Muscle of leg (tissue), 16 donors: ENCODE measurements at places on chromosomes 7 and 10. TPM values are rescaled to one million over a fixed set of nuclear protein-coding genes. Genes with fewer than 3 reads are reported as not detected.

The CRTAC1 gene
- total RNA-seq: 0.27 TPM

The TFR2 gene
- total RNA-seq: 0.22 TPM

The CADPS2 gene
- 11.3 TPM for total RNA-seq

The TBRG4 gene
- 41.7 TPM for total RNA-seq

The GNAI1 gene
- total RNA-seq: 37.2 TPM

The RABGEF1 gene
- total RNA-seq: 15.9 TPM

- no peak overlapping the region for H3K27ac ChIP-seq
- no peaks in the 10 kb centered on the region for H3K36me3 ChIP-seq
- no peak for DNase-seq
- H3K4me3 ChIP-seq: no peak overlapping the region
- H3K27me3 ChIP-seq: no peaks in the 10 kb centered on the region
- H3K4me1 ChIP-seq: no peaks in the 10 kb centered on the region
These were observed 39.5 kb downstream of the LHFPL3 start for GRCh38 chr7:104367926-104368325.

- DNase-seq: peak; percentile 85
- H3K27ac ChIP-seq: no peak overlapping the region
- H3K36me3 ChIP-seq: no peaks in the 10 kb centered on the region
- no peak overlapping the region for H3K4me3 ChIP-seq
- no peaks in the 10 kb centered on the region for H3K27me3 ChIP-seq
These were observed 131.0 kb downstream of the CXCL12 start for GRCh38 chr10:44253769-44254462.

GRCh38 chr10:49593998-49594397 is 16.1 kb upstream of the SLC18A3 start:
- H3K4me1 ChIP-seq: no peaks in the 10 kb centered on the region
- no peaks in the 10 kb centered on the region for H3K36me3 ChIP-seq
- H3K4me3 ChIP-seq: no peak overlapping the region
- no peak overlapping the region for H3K27ac ChIP-seq

DNA sequence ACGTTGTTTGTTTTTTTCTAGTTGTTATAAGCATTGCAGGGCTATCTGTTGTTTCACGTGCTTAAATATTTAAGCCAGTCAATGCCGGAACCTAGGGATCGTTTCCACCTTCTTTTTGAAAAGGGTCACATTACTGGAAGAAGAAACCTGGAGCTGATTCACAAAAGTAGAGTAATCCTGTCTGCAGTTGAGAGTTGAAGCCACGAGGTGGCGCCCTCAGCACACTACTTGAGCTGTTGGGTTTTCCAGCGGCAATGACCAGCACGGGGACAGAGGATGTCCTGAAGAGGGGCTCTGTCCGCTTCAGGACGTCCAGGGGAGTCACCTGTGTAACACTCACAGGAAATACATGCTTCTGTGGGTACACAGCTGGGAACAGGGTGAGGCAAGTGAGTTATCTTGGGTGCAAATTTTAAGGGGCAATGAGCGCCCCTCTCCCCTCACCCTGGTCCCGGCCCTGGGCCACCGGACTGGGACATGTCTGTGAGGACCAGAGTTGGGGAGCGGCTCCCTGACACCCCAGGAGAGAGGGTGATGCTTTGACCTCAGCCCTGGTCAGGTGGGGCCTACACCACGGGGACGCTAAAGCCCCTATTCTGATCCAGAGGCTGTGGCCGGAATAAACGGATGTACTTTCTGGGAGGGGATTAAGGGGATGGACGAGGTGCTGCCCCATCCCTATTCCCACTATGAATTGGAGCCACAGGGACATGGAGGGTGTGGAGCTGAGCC is 26.3 kb upstream of the WDFY4 start:
- DNase-seq: peak; percentile 79
- H3K36me3 ChIP-seq: no peaks in the 10 kb centered on the region
- peaks cover 25% of the 10 kb centered on the region for H3K27me3 ChIP-seq
- H3K27ac ChIP-seq: no peak overlapping the region

DNA sequence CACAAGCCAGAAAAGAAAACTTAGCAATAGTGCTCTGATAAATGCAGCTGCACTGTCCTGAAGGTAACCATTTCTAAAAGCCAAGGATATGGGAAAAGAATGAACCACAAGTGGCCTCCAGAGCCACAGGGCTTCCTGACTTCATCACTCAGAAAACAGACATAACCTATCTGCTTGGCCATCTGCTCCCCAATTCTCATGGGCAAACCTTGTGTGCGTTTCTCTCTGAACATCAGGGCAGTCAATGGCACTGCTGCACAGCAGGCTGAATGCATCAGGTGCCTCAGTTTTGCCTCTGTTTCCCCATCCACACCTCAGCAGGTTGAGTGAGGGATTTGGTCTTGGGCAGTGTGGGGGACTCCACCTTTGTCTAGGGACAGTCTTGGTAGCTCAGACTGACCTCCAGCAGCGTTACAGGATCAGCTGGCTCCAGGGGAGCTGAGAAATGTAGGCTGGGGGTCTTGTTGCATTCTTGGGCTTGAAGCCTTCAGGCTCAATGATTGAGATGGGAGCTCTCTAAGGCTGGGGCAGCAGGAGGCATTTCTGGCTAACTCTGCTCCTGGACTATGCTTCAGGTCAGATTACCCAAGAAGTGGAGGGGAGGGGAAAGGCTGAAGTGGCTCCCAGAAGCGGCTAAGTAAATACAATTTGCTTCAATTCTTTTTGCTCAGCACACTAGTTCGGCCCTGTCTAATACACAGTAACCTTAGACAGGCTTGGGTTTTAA is 23.6 kb upstream of the PDLIM1 start:
- DNase-seq: no peak
- no peak overlapping the region for H3K4me3 ChIP-seq
- no peak overlapping the region for H3K27ac ChIP-seq

- no peaks in the 10 kb centered on the region for H3K36me3 ChIP-seq
- no peak overlapping the region for H3K27ac ChIP-seq
- no peaks in the 10 kb centered on the region for H3K27me3 ChIP-seq
These were observed 62.5 kb upstream of the ATRNL1 start for GRCh38 chr10:115030483-115031200.

DNA sequence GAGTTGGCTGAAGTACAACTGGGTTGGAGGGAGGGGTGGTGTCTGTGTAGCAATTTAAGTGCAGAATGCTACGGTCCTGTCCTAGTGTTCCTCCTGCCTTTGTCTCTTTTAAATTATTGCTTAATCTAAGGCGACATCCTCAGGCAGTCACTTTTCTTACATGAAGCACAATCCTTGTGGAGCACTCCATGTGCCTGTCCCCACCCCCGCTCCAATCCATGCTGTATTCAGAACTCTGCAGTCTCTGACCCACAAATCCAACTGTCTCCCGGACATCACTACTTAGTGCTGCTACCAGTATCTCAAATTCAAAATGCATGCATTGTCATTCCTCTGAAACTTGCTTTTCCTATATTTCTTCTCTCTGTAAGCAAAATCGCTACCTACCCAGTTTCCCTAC is 91.4 kb upstream of the FAM133B start:
- DNase-seq: no peak
- no peaks in the 10 kb centered on the region for H3K27me3 ChIP-seq
- peaks cover 9% of the 10 kb centered on the region for H3K36me3 ChIP-seq
- no peak overlapping the region for H3K4me3 ChIP-seq
- H3K4me1 ChIP-seq: peaks cover 7% of the 10 kb centered on the region

DNA sequence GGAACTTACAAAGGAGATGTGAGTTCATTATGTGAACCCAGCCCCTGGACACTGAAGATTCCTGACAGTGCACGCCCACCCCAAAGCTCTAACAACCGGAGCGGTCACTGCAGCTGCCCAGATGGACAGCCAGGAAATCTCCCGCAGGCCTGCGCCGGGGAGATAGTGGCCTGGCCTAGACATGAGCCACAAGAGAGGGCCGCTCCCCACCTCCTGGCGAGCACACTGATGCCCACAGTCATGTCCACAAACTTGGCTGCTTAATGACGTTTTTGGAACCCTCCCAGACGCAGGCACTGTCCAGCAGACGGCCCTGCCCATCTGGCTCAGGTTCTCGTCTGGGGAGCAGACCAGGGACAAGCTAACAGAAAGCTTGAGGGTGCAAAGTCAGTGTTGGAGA is 34.2 kb downstream of the TCERG1L start:
- H3K27me3 ChIP-seq: peaks cover 2% of the 10 kb centered on the region
- no peak for DNase-seq
- no peaks in the 10 kb centered on the region for H3K36me3 ChIP-seq
- H3K27ac ChIP-seq: no peak overlapping the region
- no peak overlapping the region for H3K4me3 ChIP-seq

GRCh38 chr10:93904901-93905300 is 11.1 kb downstream of the SLC35G1 start:
- peaks cover 8% of the 10 kb centered on the region for H3K36me3 ChIP-seq
- no peaks in the 10 kb centered on the region for H3K4me1 ChIP-seq
- H3K27ac ChIP-seq: no peak overlapping the region
- DNase-seq: no peak

DNA sequence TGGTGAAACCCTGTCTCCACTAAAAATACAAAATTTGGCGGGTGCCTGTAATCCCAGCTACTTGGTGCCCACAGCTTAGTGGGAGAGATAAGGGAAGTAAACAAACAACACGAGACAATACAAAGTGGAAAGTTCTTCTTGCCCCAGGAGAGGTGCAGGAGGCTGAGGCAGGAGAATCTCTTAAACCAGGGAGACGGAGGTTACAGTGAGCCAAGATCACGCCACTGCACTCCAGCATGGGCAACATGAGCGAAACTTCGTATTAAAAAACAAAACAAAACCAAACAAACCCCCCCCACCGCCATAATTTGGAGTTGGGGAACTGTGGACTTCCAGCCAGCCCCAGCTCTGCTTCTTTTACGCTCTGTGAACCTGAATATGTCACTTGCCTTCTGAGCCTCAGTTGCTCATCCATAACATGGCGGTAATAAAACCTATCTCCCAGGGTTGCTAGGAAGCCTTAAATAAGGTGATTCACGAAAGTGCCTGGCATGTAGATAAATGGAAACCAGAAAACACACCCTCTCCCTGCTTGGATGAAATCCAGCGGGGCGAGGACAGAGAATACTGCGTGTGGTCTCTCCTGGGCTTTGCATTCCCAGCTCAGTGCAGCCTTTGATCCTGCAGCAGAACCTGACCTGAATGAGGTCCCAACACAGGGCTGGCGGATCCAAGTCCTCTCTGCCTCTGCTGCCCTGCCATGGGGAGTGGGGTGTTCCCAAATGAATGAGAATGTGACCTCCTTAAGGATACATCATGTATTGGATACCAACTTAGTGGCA is 10.2 kb downstream of the MLXIPL start:
- no peak for DNase-seq
- no peak overlapping the region for H3K4me3 ChIP-seq
- H3K36me3 ChIP-seq: no peaks in the 10 kb centered on the region
- H3K4me1 ChIP-seq: peaks cover 5% of the 10 kb centered on the region

DNA sequence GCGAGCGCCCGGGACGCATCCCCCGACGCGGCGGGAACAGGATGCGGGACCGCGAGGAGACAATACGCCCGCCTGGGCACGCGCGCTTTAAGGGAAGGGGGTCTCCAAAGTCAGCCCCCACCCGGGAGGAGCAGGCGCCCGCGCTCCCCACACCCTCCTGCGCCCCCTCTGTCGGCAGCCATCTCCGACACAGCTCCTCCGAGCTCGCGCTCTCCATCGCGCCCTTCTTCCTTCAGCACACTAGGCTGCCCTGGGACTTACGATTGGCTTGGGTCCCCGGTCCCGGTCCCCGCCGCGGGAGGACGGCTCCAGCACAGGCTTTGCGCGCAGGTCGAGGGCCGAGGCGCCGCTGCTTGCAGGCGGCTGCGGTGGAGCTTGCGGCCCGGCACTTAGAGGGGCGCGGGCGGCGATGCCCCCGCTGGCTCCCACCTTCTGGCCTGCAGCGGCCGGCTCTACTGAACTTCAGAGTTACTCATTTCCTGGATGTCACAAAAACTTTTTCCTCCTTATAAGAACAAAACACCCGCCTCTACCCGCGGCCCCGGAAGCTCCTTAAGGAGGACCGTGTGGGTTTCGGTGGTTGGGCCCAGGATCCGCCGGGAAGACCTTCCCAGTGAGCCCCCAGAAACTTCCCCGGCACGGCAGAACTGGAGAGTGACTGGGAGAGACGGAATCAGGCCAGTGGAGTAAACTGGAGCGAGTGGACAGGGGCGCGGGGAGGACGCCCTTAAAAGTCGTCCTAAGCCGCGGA is at the start of gene ITPRIP:
ITPRIP (minus strand) TSS at position 481 of the 751 bp plus-strand sequence. CDS start 22,414 bp downstream, outside the sequence.
- peak; percentile 92 for DNase-seq
- peak within 1 kb of the TSS; percentile 98 for H3K27ac ChIP-seq
- H3K27me3 ChIP-seq: no peaks in the 10 kb centered on the region
- peak within 1 kb of the TSS; percentile 87 for H3K4me3 ChIP-seq
- H3K36me3 ChIP-seq: no peaks in the 10 kb centered on the region

DNA sequence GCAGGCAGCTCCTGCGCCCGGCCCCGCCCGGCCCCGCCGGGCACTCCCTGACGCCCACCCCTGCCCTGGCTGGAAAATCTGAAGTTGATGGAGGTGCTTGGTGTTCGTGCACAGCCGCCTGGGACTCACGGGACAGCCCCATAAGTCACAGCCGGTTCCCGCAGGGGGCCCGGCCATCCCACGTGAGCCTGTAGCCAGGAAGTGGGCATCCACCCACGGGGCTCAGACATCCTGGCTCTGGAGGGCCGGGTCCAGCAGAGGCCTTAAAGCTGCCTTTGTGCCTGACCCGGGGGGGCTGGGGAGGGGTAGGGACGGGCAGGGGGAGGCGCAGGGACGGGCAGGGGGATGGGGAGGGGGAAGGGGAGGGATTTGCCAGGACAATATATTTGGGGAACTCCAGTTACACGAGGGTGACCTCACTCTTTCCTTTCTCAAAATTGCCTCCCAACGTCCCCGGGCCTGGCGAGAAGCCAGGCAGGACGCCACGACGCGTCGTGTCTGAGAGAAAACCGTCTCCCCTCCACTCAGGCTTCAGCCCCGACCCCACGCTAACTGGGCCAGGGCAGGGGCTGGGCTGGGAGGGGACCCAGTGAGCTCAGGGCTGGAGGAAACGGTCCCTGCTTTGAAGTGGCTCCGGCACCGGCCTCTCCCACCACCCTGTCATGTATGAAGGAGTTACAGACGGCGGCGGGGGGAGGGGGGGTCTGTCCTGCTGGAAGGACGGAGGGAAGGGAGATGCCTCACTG is 82.1 kb upstream of the PDGFA start:
- DNase-seq: peak; percentile 72
- peaks cover 50% of the 10 kb centered on the region for H3K4me1 ChIP-seq
- no peaks in the 10 kb centered on the region for H3K27me3 ChIP-seq
- H3K36me3 ChIP-seq: peaks cover 12% of the 10 kb centered on the region
- no peak overlapping the region for H3K4me3 ChIP-seq

GRCh38 chr7:101169838-101170551 is 4.6 kb upstream of the VGF start:
- H3K27me3 ChIP-seq: peaks cover 100% of the 10 kb centered on the region
- H3K36me3 ChIP-seq: no peaks in the 10 kb centered on the region
- H3K27ac ChIP-seq: no peak overlapping the region
- DNase-seq: peak; percentile 49
- H3K4me1 ChIP-seq: peaks cover 33% of the 10 kb centered on the region

- no peaks in the 10 kb centered on the region for H3K36me3 ChIP-seq
- no peaks in the 10 kb centered on the region for H3K4me1 ChIP-seq
- H3K4me3 ChIP-seq: no peak overlapping the region
- no peak for DNase-seq
These were observed 1038.7 kb downstream of the SORCS3 start for GRCh38 chr10:105679781-105680180.

- H3K4me3 ChIP-seq: no peak overlapping the region
- no peak overlapping the region for H3K27ac ChIP-seq
- no peaks in the 10 kb centered on the region for H3K4me1 ChIP-seq
- H3K27me3 ChIP-seq: no peaks in the 10 kb centered on the region
- no peaks in the 10 kb centered on the region for H3K36me3 ChIP-seq
These were observed 233.4 kb upstream of the SLC26A5 start for GRCh38 chr7:103679151-103680132.

GRCh38 chr10:33215154-33215553 is 119.3 kb downstream of the NRP1 start:
- no peaks in the 10 kb centered on the region for H3K27me3 ChIP-seq
- no peak overlapping the region for H3K27ac ChIP-seq
- H3K4me1 ChIP-seq: peaks cover 2% of the 10 kb centered on the region
- H3K36me3 ChIP-seq: peaks cover 24% of the 10 kb centered on the region
